ENCODE measurements at places on chromosomes 13 and 19.

DNA sequence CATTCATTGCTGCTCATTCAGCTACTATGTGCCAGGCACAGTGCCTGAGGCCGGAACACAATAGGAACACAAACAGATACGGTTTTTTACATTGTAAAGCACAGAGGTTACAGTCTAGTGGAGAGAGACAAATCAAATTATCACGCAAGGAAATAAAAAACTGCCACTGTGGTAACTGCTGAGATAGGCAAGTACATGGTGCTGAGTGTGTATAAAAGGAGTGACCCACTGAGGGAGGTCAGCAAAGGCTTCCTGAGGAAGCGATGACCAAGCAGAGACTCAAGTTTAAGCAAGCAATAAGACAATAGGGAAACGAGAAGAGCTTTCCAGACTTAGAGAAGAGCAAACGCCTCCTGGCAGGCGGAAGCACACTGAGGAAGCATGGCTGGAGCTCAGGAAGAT lies 56.4 kb downstream of the NUFIP1 start:
- no peak for DNase-seq

DNA sequence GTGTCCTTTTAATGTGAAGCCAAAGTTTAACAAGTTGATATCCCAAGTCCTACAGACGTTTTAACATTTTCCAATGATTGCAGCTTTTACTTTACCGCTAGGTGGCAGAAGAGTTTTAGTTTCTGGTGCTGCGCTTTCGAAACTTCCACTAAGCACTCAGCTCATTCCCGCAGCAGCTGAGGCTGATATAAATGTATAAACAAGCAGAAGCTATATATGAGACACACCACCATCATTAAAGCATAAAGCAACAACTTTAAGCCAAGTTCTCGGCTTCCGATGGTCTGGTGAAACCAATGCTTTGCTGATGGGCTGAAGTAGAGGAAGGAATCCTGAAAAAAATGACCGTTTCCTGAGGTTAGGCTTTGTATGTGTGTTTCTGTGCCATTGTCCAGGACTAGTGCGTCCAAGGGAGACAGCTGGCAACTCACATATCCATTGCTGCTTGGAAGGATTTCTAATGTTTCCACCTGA lies 753.9 kb downstream of the OLFM4 start:
- DNase-seq = peak; percentile 7

DNA sequence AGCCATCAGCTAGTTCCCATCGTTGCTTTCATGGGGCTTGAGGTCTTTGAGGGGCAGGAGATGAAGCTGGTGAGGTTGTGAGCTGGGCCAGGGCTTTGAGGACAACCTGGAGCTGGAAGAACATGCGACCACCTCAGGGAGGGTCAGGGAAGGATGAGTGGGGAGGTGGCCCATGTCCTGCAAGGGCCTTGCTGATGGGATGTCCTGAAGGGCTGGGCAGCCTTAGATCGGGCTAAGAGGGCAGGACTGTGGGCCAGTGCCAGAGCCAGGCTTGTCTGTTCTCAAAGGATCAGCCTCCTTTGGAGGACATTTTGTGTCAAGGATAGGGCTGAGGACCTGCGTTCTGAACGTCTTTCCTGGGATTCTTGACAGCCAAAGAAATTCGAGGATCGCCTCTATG lies 10.5 kb downstream of the CYTH2 start:
- no peak for DNase-seq

DNA sequence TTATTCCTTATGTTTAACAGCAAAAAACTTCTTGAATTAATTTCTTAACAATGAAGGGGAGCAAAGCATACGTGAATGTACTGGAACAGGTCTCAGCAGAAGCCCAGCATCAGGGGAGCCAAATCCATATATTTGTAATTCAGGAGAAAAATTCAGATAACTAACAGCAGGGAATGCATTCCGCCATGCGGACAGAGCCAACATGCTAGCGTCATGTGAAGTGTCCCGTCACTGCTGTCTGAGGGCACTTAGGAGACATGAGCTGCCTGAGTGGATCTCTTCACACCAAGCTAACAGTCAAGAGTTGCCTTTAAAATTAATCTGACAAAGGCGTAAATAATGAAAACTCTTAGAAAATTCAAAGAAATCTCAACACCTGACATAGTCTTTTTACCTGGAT lies 6.4 kb downstream of the AMER2 start:
- DNase-seq = no peak

- no peak for DNase-seq
These were observed 16.0 kb downstream of the ZNF100 start for GRCh38 chr19:21751384-21751783.

DNA sequence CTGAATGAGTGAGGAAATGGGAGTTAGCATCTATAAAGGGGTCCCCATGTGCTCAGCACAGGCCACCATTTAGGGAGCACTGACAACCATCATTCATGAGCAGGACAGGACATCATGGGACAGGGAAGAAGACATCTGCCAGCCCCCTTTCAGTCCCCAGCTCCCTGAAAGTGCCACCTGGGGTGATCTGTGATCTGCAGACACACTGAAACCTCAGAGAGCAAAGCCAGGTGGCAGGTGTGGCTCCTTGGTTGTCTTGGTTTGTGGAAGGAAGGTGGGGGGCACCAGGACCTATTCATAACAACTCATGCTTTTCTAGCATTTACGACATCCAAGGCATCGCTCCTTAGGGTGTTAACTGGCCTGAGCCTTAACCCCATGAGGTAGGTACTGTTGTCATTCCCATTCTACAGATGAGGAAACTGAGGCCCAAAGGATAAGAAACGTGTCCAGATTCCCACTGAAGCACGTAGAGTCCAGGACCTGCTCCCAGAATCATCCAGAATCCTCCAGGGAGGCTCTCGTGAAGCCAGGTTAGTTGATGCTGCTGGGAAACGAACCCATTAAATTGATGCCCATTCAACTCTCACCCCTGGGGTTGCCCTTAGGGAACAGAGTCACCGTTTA lies 5.8 kb downstream of the KDELR1 start:
- DNase-seq = no peak

GRCh38 chr19:7395360-7396066 lies 46.8 kb downstream of the ARHGEF18 start:
- DNase-seq = peak; percentile 18

GRCh38 chr13:66859934-66860877 lies 369.9 kb downstream of the PCDH9 start:
- DNase-seq = no peak

GRCh38 chr13:79457390-79457789 lies 23.6 kb upstream of the NDFIP2 start:
- no peak for DNase-seq

- DNase-seq = no peak
These were observed 11.3 kb downstream of the DPY19L3 start for GRCh38 chr19:32416749-32417456.

- DNase-seq = no peak
These were observed 637.8 kb upstream of the KLF12 start for GRCh38 chr13:74771964-74772363.

DNA sequence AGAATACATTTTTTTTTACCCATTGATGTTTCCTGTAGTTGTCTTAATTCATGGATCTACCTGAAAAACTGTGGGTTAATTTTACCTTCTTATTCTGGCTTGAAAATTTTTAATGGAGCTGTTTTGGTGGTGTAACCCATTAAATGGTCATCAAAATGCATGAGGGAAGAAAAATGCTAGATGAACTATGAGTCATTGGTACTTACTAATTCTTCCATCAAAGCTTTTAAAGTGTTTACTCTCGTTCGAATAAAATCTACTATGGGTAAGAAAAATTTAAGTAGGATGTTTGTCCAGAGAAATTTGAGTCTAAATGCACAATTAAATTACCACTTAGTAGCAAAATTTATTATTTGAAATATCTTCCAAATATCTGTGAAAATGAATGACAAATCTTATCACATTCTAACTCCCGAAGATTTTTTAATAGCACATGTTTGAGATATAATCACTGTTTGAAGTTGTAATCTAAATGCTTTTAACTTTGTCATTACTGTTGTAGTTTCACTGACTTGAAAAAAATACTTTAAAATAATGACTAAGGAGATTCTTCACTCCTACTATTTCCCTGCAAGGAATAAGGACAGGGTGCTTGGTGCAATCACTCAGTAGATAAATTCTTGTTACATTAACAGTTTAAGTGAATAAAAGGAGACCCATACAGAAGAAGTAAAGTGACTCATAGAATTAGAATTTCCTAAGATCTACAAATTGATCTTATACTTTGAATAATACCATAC lies 437.7 kb downstream of the IRS2 start:
- no peak for DNase-seq

- no peak for DNase-seq
These were observed 4.4 kb upstream of the LTBP4 start for GRCh38 chr19:40596608-40597328.

- no peak for DNase-seq
These were observed 32.0 kb downstream of the ZFR2 start for GRCh38 chr19:3836887-3837286.

GRCh38 chr19:13995017-13995728 lies 10.9 kb downstream of the RFX1 start:
- DNase-seq = no peak

DNA sequence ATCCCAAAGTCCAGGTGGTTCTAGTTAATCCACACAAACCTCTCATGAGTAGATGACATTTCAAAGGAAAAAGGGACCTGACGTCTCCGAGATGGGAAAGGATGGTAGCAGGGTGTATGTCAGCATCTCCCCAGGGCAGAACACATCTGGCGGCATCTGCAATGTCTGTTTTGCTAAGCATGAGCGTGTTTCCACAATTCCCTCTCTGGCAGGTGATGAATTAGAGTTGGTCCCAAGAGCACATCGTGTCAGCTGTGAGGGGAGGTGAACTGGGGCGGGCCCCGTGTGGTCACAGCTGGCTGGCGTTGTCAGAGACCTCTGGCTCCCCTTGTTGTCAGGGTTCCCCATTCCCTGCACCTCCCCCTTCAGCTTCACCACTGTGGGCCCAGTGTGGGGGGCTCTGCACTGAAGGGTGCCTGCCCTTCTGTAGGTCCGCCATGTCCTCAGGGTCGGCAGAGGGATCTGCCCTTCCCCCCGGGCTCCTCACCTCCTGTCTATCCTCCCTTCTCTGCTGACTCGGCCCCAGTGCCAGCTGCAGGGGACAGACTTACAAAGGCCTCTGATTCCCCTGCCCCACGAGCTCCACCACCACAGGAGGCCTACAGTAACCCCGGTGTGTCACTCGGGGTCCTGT lies 58.2 kb downstream of the CDADC1 start:
- no peak for DNase-seq

DNA sequence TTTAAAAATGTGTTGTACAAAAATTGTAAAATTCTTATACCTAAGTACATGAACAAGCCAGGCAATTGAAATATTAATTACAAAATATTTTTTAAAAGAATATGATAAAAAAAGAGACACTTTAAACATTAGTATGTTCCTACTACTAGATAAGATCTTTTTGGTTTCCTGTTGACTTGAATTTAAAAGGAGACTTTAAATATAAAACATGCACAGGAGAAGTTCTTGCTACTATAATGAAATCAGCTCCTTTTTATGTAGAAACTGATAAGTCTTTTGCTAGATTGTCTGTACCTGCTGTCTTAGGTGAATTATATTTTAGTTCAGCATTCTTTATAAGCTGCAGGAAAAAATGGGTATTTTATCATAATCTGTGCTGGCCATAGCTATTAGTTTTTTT lies 140.2 kb downstream of the TNFSF13B start:
- DNase-seq = no peak

- no peak for DNase-seq
These were observed 11.9 kb downstream of the CILP2 start for GRCh38 chr19:19549804-19550464.

DNA sequence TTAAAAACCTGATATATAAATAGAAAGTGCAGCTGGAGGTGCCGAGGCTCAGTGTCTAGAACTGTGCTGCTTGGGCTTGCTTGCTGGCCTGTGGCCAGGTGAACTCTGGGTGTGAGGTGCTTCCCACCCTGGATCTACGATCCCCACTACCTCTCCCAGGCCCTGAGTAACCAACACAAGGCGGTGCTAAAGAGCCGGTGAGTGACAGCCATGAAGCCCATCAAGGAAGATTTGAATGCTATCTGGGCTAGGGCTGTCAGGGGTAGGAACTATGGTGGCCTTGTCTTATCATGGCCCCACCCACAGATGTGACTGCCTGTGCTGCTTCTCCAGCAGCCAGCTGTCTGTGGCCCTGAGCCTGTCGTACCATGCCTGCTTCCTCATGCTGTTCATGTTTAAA lies 25.6 kb upstream of the ZNF91 start:
- DNase-seq = no peak

DNA sequence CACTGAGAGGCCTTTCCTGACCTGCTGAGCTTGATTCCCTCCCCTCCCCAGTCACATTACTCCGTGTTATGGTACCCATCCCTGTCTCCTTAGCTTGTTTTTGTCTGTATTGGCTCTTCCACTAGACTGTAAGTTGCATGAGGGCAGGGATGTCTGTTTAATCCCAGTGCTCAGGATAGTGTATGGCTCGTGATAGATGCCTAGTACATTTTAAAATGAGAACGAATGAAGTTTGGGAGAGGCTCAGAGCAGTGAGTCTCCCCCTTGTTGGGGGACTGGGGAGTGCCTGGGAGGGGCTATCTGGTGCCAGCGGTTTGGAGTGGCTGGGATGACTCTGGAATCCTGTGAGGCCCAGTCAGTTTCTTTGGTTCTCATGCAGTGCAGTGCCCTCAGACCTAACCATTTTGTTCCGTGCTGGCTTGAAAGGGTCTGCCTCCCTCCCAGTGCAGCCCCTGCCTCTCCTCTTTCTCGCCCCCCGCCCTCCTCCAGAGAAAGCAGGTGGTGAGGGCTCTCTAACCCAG lies 35.5 kb downstream of the ACTN4 start:
- DNase-seq = no peak

GRCh38 chr19:9073806-9074205 lies 13.1 kb upstream of the OR1M1 start:
- no peak for DNase-seq

- no peak for DNase-seq
These were observed 95.0 kb upstream of the KLF12 start for GRCh38 chr13:74229242-74229641.

DNA sequence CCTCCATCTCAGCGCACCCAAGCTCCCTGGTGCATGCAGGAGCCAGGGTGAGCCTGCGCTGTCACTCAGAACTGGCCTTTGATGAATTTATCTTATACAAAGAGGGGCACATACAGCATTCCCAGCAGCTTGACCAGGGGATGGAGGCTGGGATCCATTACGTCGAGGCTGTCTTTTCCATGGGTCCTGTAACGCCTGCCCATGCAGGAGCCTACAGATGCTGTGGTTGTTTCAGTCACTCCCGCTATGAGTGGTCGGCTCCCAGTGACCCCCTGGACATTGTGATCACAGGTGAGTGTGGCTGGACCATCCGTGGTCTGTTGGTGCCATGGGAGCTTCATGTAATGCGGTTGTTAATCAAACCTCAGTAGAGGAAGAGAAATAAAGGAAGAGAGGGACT lies 33.0 kb downstream of the LAIR2 start:
- DNase-seq = no peak

GRCh38 chr13:44523146-44524015 lies 52.7 kb downstream of the TSC22D1 start:
- DNase-seq = no peak

- DNase-seq = peak; percentile 40
These were observed 2.1 kb upstream of the UTP14C start for GRCh38 chr13:52022356-52022755.
